NB4 (cell line): ENCODE measurements at places on chromosomes 11 and 22.

DNA sequence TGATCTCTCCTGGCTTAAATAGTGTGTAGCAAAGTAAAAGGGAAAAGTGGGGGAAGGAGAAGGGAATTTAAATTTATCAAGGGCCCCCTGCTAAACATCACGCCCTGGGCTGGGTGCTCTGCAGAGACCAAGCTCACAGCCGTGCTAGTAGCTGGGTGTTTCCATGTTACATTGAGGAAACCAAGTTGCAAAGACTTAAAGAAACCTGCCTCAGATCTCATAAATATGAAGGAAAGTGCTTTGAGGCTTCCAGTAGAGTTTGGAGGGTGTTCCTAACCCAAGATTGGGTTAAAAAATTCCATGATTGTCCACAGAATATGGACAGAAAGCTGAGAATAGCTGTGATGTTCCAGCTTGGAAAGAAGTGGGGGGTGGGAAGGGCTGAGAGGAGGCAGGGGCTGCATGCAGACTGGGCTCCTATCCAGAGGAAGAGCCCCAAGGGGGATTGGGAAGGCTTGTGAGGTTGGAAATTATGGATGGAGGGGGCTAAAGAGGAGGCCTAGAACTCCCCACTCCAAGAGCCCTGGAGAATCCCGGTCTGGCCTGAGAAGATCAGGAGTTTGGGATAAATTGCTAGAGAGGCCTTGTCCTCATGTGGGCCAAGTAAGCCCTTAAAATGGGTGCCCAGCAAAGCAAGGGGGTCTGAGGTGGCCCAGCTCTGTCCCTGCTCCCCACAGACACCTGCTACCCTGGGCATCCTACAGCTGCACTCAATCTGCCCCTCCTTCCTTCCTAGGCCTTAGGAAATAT is 25.0 kb upstream of the OAF start:
- DNase-seq, result no peak

- no peak for DNase-seq
Observed at GRCh38 chr11:114395736-114396135, 4.6 kb downstream of the C11orf71 start.

GRCh38 chr22:27718186-27719035 is 83.1 kb downstream of the MN1 start:
- DNase-seq, result peak; percentile 32

GRCh38 chr22:49064836-49065235 is 762.8 kb downstream of the BRD1 start:
- no peak for DNase-seq

GRCh38 chr11:17697175-17697949 is 22.0 kb upstream of the MYOD1 start:
- DNase-seq, result no peak

DNA sequence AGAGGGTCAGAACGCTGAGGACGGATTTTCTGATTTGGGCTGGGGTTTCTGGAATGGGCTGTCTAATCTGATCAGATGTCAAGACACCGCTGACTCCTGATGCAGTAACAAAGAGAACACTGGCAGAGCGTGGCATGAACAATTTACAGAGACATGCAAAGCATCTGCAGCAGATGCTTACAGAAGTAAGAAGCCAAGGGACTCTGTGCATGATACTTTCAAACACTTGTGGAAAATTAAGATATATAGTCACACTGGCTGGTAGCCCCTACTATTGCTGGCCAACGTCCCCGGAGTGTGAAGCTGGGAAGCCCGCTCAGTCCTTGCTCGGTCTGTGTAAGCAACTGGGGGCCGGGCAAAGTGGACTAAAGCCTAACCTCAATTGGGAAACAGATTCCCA is 903.7 kb downstream of the BRD1 start:
- DNase-seq, result no peak

DNA sequence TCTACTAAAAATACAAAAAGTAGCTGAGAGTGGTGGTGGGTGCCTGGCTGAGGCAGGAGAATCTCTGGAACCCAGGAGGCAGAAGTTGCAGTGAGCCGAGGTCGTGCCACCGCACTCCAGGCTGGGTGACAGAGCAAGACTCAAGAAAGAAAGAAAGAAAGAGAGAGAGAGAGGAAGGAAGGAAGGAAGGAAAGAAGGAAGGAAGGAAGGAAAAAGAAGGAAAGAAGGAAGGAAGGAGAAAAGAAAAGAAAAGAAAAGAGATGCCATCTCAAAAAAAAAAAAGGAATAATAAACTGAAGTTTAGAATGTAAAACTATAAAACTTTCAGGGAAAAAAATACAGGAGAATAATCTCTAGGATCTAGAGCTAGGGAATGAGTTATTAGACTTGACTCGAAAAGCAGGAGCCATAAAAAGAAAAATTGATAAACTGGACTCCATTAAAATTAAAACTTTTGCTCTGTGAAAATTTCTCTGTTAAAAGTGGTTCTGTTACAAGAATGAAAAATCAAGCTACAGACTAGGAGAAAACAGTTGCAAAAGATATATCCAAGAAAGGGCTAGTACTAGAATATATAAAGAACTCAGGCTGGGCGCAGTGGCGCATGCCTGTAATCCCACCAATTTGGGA is 13.4 kb upstream of the SEPTIN5 start:
- DNase-seq, result no peak

- no peak for DNase-seq
Observed at GRCh38 chr22:48955351-48956311, 872.0 kb downstream of the BRD1 start.

- no peak for DNase-seq
Observed at GRCh38 chr22:49192180-49192856, 635.4 kb downstream of the BRD1 start.

GRCh38 chr11:13311570-13311969 is 34.0 kb downstream of the BMAL1 start:
- DNase-seq, result no peak
